ENCODE measurements at places on chromosomes 3 and 15. TPM values are rescaled to one million over a fixed set of nuclear protein-coding genes. Genes with fewer than 3 reads are reported as not detected.

Gene ZNF501
- total RNA-seq: 3.6 TPM

Gene BCHE
- total RNA-seq: 1.2 TPM

Gene GRM7
- total RNA-seq: 0.14 TPM

Gene BFSP2
- not detected for total RNA-seq

Gene CCR5
- 2.4 TPM for total RNA-seq

Gene TLR9
- total RNA-seq: not detected

Gene SYNPR
- total RNA-seq: not detected

Gene DISP2
- total RNA-seq: 5.1 TPM

Gene PTH1R
- total RNA-seq: 1.9 TPM

Gene ZBTB47
- 12.4 TPM for total RNA-seq

Gene SSUH2
- 4.5 TPM for total RNA-seq

Gene MSL2
- total RNA-seq: 22.6 TPM

Gene CD276
- total RNA-seq: 26.2 TPM

Gene AADACL2
- not detected for total RNA-seq
